ENCODE measurements at places on chromosomes 7 and 10.

DNA sequence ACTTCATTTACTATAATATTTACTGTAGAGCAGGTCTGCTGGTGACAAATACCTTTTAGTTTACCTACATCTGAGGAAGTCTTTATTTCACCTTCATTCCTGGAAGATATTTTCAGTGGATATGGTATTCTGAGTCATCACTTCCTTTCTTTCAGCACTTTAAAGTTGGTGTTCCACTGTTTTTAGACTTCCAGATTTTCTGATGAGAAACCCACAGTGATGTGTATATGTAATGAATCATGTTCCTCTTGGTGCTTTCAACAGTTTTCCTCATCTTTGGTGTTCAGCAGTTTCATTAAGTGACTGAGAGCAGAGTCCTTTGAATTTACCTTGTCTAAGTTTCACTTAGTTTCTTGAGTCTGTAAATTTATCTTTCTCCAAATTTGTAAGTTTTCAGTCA, 36.4 kb downstream of the COPG2 start:
- DNase-seq, result no peak

- no peak for DNase-seq
Observed at GRCh38 chr10:113894581-113894980, 40.1 kb downstream of the NHLRC2 start.

DNA sequence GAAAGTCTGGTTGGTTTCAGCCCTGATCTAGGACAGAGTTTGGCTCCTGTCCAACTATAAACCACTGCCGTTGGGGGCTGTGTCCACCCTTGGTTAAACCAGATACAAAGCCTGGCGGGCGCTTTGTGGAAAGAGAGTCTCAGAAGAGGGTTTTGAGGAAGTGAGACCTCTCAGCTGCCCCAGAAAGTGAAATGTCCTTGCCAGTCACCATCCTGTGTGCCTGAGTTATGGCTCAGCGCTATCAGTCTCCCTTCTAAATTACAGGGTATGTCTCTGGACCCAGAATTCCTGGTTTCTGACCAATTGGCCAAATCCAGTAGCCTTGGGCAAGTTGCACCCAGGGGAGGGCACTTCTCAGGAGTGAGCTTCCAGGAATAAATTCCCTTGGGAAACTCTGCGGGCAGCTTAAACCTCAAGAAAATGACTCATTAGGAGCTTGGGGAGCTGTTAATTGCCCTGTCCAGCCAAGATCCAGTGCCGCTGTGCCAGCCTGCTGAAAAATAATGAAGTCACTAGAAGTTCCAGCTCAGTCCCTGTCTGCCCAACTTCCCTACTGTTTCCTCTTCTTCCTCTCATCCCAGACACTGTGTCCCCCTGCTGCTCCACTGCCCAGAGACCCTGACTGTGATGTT, 66.7 kb upstream of the PDZD8 start:
- DNase-seq, result no peak

- no peak for DNase-seq
Observed at GRCh38 chr7:47556511-47557180, 25.3 kb downstream of the TNS3 start.

DNA sequence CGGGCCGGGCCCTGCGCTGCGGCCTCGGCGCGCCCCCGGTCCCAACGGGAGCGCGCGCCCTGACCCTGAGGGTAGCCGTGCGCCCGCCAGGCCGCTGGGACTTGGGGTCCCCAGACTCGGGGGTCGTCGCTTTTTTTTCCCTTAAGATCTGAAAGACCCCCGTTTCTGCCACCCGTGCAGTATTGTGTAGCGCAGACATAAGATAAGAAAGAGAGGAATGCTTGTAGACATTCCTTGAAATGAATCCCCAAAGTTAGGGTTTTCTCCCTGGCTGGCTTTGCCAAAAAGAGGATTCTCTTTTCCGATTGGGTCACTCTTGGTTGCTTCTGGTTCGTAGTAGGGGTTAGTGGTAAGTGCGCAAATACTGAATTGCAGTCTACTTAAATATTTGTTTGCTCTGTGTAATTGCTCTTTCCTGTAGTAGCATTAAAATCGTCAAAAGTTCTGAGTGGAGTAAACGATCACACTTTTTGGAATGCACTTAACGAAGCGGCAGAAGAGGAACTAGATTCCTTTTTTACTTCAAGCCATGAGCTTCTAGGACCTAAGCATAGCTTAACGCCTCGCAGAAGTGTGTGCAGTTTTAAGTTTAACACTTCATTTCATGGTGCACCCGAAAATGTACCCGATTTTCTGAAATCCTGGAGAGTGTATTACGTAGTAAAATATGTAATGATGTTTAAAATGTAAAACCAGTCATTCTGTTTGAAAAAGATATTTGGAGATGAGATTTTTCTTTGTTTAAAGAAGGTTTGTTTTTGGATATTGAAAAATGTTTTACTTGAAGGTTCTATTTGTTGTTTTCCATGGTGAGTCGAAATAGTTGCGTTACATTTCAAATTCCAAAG, 1.3 kb downstream of the CUL1 start:
- DNase-seq, result no peak

DNA sequence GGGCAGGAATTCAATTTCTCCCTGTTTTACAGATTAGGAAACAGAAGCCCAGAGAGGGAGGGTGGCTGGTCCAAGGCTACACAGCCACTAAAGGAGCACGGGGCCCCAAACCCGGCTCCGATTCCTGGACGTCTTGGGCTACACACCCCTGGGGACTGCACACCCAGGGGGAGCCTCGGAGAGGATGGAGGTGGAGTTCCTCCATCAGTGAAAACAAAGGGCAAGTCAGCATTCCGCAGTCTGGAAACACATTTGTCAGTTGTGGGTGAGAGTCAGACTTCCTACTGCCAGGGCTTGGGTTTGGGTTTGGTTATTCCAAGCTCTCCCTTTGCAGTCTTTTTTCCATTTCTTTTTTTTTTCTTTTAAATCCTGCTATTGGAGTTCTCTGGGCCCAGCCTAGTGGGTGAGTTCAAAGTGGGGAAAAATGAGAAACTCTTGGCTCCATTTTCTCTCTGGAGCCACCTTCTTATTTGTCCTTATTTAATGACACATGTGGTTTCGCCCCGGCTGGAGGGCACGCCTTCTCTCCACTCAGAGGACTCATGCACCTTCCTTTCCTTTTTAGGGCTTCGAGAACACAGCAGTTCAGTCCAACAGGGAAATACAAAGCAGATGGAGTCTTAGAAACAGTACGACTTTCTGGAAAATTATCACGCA, 59.9 kb upstream of the AQP1 start:
- DNase-seq, result no peak
